ELR (cell line): ENCODE measurements at places on chromosomes 3 and 15.

GRCh38 chr15:78810362-78811123 lies 721 bp downstream of the ADAMTS7 start:
- DNase-seq: peak; percentile 48

- DNase-seq: peak; percentile 79
Observed at GRCh38 chr3:71062952-71063772, 520.4 kb downstream of the FOXP1 start.

DNA sequence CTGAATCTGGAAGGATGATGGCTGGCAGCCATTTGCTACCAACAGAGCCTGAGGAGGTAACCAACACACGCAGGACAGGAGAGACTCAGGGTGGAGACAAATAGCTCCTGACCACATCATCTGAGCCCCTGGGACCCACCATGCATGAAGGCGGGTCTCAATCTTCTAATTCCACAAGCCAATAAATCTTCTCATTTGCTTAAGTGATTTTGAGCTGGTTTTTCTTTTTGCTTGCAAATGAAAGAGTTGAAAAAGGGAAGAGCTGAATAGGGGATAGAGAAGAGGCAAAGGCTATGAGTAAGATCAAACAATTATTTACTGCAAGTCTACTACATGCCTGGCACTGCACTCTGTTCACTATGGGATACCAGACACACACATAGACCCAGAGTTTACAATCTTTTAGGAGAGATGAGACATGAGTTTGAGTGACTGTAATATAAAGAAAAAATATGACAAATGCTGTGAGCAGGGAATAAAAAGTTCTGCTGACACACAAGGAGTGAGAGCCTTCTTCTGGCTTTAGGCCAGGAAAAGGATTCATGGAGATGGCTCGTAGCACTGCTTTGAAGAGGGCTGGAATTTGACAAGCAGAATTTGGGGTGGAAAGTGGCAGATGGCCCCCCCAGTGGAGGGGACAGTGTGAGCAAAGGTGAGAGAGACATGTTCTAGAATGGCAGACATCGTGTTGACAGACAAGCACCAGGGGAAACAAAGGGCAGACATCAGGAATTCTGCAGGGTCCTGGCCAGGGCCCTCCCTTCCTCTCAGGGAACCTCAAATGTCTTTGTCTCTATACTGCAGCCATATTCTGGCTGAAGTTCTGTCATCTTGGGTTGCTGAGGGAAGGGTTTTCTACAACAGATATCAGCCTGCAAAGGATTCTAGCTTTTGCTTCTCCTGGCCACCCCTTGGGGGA lies 69.8 kb upstream of the WNT5A start:
- peak; percentile 48 for DNase-seq

GRCh38 chr15:48603922-48604321 lies 41.6 kb downstream of the FBN1 start:
- DNase-seq: no peak

- peak; percentile 13 for DNase-seq
Observed at GRCh38 chr3:56547486-56547885, 9.5 kb upstream of the CCDC66 start.

DNA sequence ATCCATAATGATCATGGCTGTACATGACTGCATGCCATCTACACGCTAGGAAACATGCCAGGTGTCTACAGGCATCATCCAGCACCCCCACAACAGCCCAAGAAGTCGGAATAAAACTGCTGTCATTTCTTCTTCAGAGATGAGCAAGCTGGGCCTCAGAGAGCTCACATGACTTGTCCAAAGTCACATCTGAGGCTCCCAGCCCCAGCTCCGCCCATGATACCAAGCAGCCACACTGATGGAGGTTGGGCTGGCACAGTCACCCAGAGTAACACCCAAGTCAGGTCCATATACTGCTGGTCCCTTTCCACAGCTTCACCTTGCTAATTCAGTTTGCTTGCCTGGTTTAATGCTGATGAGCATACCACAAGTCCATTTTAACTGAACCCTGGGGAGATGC lies 116.6 kb downstream of the SEC22A start:
- no peak for DNase-seq

- DNase-seq: peak; percentile 70
Observed at GRCh38 chr15:65824031-65824743, 32.1 kb upstream of the DENND4A start.

DNA sequence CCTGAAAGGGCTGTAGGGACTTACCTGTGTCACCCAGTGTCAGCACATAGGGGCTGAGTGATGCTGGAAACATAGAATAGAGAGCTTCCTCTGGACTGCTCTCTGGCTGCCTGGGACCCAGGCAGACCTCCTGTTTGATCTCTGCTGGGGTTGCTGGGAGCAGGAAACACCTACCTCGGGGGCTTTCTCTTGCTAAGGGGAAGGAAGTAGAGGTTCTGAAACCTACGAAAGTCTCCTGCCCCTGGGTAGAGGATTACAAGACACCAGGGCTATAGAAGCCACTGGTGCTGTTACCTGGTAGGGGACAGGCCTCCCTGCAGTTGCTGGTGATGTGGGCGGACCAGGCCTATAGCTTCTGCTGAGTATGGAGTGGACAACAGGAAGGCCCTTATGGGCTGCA lies 81.7 kb downstream of the DHX30 start:
- DNase-seq: no peak

- peak; percentile 86 for DNase-seq
Observed at GRCh38 chr15:79673416-79674123, 223.2 kb downstream of the MTHFS start.

- DNase-seq: no peak
Observed at GRCh38 chr3:9196020-9196419, 53.4 kb downstream of the SRGAP3 start.

GRCh38 chr15:89197503-89197971 lies 23.8 kb downstream of the RLBP1 start:
- no peak for DNase-seq

DNA sequence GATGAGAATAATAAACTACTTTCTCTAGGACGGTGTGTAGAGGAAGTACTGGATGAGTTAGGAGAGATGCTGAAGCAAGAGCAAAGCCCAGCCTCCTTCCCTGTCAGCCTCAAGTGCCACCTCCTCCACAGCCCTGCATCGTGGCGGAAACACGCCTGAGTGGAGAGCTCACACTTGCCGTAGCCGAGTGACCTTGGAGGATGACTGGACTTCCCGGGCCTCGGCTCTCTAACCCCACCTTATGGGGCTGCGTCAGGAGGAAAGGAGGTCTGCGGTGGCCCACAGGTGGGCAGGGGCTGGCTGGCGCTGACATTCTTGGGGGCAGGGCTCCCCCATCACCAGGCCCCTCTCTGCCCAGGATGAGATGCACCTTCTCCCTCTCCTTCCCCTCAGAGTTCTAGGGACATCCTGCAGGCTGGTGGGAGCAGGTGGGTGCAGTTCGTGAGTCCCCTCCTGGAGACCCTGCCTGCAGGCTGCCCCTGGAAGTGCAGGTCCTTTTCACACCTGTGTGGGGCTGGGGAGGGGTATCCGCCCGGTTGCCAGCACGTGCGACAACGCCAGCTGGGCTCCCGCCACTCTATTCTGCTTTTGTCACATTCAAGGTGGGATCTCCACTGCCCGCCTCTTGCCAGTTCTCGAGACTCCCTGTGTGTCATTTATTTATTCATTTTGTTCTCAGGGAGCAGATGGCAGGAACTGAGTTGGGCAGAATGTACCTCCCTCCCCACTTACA lies 175.2 kb downstream of the MEGF11 start:
- no peak for DNase-seq

DNA sequence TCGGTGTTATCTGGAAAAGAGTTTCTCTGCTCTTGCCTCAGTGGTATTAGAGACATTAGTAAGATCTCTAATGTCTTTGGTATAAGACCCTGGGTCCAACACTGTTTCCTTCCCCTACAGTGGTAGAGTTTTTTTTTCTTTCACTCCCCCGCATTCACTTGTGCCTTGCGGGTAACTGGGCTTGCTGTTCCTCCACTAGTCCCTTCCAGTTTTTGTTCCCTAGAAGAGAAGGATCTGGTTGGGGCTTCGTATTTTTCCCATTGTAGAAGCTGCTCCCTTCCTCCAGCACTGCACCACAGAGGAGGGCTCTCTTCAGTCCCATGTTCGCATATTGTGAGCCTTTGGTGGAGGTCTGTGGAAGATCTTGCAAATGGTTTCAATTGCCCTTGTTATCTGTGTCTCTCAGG lies 13.7 kb downstream of the CTDSPL2 start:
- DNase-seq: no peak

DNA sequence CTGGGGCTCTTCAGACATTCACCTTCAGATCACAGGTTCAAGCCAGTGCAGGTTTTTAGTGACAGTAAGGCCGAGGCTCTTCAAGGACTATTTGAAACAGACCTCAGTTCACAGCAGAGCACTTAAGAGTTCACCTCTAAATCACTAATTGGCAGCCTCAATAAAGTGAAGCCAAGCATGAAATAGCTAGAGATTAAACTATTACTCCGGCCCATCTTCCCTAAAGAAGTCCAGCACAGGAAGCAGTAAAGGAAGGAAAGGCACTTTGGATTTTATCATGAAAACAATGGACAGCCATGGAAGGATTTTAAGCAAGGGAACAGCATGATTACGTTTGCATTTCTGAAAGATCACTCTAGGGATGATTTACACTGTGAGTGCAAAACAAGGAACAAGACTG lies 27.6 kb upstream of the ARL6 start:
- no peak for DNase-seq

GRCh38 chr15:92394309-92395097 lies 822 bp downstream of the ST8SIA2 start:
- no peak for DNase-seq

DNA sequence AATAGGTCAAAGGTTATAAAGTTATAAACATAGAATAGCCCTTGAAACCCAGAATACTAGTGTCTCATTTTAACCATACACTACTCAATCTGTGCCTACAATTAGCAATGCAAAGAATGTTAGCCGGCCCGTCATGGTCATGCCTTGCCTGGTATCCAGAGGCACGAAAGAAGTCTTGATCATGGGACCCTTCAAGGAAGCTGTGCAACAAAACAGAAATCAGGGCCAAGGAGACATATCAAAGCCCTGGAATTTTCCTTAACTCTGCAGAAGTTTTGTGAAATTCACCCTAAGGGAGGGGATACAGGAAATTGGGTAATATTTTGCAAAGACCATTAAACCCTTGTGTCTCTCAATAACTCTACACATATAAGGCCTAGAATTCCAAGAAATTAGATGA lies 482.4 kb downstream of the ROBO1 start:
- DNase-seq: no peak

GRCh38 chr3:70615286-70615685 lies 302.8 kb upstream of the MDFIC2 start:
- no peak for DNase-seq

- DNase-seq: no peak
Observed at GRCh38 chr3:126439346-126439967, 36.2 kb downstream of the ZXDC start.

DNA sequence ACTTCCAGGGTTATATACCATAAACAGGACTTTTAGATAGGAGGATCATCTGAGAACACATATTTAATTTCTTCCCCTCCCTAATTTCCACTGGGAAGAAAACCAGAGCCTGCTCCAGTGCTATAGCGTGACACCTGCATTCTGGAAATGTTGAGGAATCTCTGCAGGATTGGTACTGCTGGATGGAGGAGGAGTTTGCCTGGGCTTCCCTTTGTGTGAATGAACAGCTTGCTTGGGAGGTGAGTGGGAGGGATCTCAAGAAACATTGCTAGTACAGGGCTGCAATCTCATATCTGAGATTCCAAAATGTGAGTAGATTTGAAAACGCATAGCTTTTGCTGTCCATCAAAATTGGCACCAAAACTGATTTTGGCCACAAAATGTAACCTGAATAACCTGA lies 295.9 kb upstream of the RGMA start:
- no peak for DNase-seq

- DNase-seq: no peak
Observed at GRCh38 chr3:156378871-156379270, 176.0 kb downstream of the SSR3 start.

GRCh38 chr3:38544926-38545325 lies 48.8 kb downstream of the EXOG start:
- no peak for DNase-seq

GRCh38 chr15:34993412-34993811 lies 5.3 kb upstream of the ZNF770 start:
- peak; percentile 49 for DNase-seq

GRCh38 chr3:142777927-142778326 lies 54.1 kb downstream of the TRPC1 start:
- peak; percentile 13 for DNase-seq

GRCh38 chr3:11850003-11850402 lies 3.3 kb upstream of the TAMM41 start:
- DNase-seq: no peak

DNA sequence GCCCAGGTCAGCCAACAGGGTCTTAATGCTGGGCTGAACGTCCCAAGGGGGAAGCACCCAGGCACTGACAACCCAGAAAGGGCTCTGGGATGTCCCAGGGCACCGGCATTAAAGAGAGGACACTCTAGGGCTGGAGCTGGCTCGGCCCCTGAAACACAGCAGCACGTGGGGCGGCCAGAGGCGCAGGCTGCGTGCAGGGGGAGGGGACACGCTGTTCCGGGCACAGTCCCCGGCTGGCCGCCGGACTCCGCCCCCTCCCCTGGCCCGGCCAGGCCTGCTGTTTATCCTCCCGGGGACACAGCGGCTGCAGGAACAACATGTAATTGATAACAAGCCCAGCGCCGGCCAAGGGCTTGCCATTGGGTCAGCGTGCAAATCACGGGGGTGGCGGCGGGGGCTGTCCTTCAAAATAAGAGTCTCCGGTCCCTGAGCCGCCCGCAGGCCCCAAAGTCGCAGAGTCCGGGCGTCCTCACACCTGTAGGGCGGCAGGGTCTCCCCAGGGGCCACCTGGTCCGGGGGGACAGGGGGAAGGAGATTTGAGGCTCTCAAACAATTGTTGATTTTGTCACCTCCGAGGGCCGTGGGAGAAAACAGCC lies 1.3 kb downstream of the KLF15 start:
- peak; percentile 49 for DNase-seq

GRCh38 chr3:152330559-152330958 lies 61.8 kb downstream of the MBNL1 start:
- DNase-seq: no peak

DNA sequence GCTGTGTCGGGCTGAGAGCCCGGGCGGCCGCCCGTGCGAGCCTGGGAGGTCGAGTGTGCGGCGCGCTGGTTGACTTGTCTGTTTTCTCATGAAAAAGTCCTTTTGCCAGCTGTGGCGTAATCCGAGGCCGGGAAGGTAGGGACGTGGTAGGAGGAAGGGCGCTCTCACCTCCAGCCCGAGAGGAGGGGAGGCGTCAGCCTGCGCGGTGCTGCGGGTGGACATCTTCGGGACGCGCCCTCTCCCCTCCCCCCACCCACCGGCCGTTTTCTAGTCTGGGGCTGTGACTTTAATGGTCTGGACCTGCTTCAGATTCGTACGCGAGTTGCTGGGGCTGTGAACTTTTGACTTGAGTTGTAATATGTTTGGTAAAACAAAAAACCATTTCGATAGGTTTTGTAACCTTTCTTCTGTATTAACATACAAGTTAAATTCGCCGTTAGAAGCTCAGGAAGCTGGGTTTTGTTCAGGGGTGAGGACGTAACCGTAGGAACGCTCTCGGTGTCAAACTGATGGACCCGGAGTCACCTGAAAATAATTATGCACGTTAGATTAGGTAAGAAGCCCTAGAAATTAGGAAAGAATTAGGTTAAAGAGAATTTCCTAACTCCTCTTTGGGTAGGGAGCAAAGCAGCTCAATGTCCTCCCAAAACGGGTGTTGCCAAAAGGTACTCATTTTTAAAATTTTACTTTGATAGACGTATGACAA lies 762 bp downstream of the NCK1 start:
- DNase-seq: peak; percentile 75

- DNase-seq: no peak
Observed at GRCh38 chr15:87597346-87598052, 659.0 kb downstream of the NTRK3 start.

- no peak for DNase-seq
Observed at GRCh38 chr15:68386587-68387288, 45.2 kb downstream of the ITGA11 start.
